ENCODE measurements at places on chromosomes 5 and 9.
A peak's percentile ranks its signal among the peaks of the same experiment; 100 is the strongest.

DNA sequence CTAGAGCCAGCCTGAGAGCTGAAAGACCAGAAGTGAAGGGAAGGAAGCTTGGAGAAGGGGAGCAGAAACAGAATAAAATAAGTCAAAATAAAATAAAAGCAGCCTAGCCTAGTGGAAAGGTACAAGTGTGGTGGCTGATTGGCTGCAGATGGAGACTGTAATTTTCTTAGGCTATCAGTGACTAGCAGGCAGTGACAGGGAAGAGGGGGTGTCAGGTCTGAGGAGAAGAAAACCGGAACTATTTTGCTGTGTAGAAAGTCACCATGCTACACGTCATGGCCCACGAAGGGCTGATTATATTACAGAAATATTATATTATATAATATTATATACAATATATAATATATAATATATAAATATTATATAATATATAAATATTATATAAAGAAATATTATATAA is 98.1 kb upstream of the TAF11L2 start:
- no peak for DNase-seq

GRCh38 chr5:106730912-106731311 is 939.8 kb downstream of the EFNA5 start:
- peak; percentile 1 for DNase-seq

- DNase-seq: no peak
Measured at GRCh38 chr5:91998774-91999173, 615.7 kb upstream of the ARRDC3 start.

- DNase-seq: no peak
Measured at GRCh38 chr5:54108136-54108535, 202.2 kb downstream of the ARL15 start.

DNA sequence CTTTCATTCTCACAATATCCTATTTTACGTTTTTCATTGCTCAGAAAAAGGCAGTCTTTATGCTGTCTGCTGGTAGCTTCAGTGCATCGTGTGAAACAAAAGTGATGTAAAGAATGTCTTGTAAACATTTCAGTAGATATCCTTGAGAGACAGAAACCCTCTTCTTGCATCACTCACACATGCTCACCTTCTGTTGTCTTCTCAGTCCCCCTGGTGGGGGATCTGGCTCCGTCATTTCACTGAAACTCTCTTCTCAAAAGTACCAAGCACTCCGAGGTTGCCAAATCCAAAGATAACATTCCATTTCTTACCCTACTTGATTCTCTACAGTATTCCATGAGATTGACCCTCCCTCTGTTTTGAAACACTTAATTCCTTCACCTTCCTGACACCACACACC is 46.1 kb upstream of the PCA3 start:
- no peak for DNase-seq
